ENCODE measurements at places on chromosomes 13 and 19. TPM values are rescaled to one million over a fixed set of nuclear protein-coding genes. Genes with fewer than 3 reads are reported as not detected.

- no peak for DNase-seq
These were observed 15.9 kb downstream of the MLLT1 start for GRCh38 chr19:6263735-6264444.

- no peak for DNase-seq
These were observed 28.4 kb upstream of the ZNF681 start for GRCh38 chr19:23787106-23787505.

DNA sequence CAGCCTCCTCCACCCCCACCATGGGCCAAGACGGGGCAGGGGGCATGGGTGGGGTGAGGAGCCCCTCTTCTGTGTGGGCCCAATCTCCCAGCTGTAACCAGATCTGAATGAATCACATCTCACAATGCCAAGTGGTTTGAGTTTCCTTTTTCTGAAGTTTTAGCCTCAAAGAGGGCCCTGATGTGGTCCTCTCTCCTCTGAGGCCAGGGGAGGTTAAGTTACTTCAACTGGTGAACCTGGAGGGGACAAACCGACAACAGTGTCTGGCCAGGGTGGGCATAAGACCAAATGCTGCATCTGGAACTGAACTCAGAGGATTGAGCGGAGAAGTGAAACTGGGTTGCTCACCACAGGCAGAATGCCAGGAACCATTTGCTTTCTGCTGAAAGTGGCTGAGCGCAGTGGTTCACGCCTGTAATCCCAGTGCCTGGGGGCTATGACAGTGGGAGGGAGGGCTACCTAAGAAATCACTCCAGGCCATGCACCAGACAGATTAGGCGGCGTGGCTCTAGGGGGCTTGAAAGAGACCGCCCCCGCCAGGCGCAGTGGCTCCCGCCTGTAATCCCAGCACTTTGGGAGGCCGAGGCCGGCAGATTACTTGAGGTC is 15.4 kb upstream of the IRGC start:
- DNase-seq: no peak

- DNase-seq: no peak
These were observed 18.7 kb upstream of the CRYL1 start for GRCh38 chr13:20544201-20544923.

DNA sequence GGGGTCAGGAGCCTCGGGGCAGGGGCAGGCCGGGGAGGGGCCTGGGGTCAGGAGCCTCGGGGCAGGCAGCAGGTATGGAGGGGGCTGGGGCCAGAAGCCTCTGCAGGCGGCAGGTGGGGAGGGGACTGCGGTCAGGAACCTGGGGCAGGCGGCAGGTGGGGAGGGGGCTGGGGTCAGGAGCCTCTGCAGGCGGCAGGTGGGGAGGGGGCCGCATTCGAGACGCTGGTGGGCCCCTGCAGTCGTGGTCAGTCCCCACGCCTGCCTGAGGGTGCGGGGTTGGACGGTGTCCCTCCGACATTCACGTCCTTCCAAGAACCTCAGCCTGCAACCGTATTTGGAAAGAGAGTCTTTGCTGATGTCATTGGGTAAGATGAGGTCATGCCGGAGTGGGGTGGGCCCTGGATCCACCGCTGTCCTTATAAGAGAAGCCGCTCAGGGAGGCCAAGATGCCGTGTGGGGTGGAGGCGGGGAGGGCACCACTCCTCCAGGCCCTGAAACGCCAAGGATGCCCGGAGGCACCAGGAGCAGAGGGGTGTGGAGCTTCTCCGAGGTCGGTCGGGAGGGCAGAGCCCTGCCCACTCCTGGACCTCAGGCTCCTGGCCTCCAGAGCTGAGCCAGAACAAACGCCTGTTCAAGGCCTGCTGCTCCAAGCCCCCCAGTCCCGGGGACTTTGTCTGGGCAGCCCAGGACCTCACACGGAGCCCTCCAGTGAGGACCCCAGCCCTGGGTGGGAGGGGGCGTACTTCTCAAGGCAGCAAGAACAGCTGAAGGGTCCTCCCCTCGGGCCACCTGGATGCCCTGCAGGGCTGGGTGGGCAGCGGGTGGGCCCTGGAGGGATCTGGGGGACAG is 30.1 kb downstream of the PIP5K1C start:
- DNase-seq: peak; percentile 95

GRCh38 chr13:85562282-85562681 is 236.9 kb downstream of the SLITRK6 start:
- DNase-seq: no peak

GRCh38 chr13:53522034-53522433 is 493.4 kb downstream of the OLFM4 start:
- no peak for DNase-seq

- no peak for DNase-seq
These were observed 1.6 kb upstream of the PDE4C start for GRCh38 chr19:18227781-18228271.

The NR2C2AP gene
- 7.8 TPM for polyA plus RNA-seq

The RYR1 gene
- 0.71 TPM for polyA plus RNA-seq

The GIPR gene
- polyA plus RNA-seq: 12.8 TPM

The PPM1N gene
- polyA plus RNA-seq: 4.0 TPM

All from cardiac muscle cell (in vitro differentiated cells and primary cell).